NCI-H526 treated with DMSO at 0.1 percent for 48 hours (cell line): ENCODE measurements at places on chromosomes 5 and 9.
A peak's percentile ranks its signal among the peaks of the same experiment; 100 is the strongest.

DNA sequence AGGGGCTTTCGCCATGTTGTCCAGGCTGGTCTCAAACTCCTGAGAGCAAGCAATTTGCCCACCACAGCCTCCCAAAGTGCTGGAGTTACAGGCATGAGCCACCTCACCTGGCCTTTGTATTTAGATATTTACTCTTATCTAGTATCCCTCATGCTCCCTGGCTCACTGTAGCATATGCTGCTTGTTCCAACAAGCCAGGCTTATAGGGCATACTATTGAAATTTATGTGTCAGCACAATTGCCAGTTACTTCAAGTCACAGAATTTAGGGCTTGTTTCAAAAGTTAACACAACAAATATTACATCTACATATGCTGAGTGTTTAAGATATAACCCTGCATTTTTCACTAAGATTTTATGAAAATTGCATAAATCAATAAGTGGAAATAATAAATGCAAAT is 469.2 kb upstream of the ZNF608 start:
- no peak for DNase-seq

GRCh38 chr5:159061834-159062474 is 37.8 kb downstream of the EBF1 start:
- no peak for DNase-seq

DNA sequence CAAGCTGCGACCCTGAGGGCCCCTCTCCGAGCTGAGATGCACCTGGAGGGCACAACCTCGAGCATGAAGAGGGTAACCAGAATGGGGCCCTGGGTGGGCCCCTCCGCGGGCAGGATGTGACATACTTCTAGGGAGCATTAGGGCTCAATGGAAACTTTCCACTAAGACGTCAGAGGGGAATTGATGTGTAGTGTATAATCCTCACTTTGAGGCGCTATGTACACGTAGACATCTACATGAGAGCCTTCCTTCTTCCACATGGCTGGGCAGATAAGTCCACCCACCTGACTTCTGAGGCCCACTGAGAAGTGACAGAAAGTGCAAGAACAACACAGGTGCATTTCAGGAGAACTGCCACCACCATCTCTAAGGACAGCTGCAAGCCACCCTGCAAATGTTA is 61.0 kb downstream of the DAP start:
- peak; percentile 8 for DNase-seq

GRCh38 chr5:154237376-154237743 is 46.8 kb downstream of the GALNT10 start:
- DNase-seq = no peak

DNA sequence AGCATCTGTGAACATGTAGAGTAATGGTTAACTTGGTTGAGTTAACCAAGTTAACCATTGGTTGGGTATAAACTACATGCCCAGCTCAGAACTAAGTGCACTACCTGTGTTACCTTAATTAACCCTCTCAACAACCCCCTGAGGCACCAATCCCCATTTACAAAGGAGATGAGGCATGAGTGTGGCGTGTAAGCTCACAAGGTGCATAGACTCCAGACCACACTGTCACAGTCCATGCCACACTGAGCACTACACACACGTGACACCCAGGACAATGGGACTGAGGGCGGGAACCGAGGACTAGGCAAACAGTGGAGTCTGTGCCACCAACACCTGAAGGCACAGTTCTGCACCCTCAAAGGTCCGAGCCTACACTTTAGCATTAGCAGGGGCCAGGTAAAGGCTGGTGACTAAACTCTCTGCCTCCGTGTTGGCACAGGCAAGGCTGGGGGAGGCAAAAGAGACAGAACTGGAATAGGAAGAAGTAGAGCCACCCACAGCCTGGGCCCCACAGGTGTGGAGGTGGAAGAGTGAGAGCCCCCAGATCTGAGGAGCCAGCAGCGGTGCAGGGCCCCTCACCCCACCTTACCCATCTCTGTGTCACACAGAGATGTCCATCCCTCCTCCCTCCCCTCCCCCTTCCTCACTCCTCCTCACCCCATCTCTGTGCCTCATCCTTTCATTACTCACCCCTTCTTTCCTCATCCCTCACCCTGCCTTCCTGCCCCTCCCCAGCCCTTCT is 2.2 kb upstream of the DNAJB5 start:
- DNase-seq = no peak
